Erythroblast (primary cell): ENCODE measurements at places on chromosomes 5 and 9.

GRCh38 chr5:86917117-86917579, 299.4 kb downstream of the COX7C start:
- peak; percentile 6 for DNase-seq

DNA sequence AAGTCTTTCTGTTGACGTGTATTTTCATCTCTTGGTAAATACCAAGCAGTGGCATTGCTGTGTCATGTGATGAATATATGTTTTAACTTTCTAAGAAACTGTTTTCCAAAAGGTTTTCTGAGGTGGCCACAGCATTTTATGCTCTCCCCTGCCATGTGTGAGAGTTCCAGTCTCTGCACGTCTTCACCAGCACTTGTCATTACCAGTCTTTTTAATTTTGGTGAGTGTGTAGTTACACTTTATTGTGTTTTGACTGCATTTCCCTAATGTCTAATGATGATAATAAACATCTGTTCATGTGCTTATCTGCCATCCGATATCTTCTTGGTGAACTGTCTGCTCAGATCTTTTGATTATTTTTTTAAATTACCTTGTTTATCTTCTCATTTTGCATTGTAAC, 27.4 kb upstream of the GADD45G start:
- DNase-seq = no peak

DNA sequence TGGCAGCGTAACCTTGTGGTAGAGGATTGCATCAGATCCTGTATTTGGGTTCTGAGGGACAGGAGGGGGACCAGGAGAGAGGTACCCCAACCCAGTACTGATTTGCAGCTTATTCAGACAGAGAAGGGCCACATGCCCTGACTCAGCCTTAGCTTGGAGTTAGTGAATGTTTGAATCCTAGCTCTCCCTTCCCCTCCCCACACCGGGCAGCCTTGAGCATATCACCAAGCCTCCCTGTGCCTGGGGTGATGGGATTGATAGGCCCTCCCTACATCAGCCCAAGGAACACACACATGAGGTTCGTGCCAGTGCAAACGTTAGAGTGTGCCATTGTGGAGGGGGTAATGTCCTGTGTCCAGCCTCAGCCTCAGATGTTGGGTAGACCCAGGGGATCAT, 71.9 kb downstream of the AMBP start:
- DNase-seq = no peak

DNA sequence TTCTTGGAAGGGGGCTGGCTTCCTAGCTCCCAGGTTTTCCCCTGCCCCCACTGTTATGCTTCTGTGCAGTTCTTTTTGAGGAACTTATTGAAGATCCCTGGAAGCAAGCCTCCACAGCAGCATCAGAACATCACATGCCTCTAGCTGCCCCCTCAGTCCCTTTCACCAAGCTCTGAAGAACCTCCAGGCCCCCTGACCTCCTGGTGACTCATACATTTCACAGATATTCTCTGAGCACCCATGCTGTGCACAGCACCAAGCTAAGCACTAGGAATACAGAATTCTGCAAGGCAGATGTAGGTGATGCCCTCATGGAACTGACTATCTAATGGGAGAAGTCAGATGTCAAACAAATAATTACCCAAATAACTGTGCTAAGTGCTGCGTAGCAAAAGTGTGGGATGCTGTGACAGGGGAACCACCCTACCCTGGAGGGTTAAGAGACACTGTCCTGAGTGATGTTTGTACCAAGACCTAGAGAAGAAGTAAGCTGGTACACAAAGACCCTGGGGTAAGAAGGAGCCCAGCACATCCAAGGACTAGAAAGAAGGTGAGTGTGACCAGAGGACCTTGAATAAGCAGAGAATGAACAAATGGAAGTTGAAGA, 213.7 kb upstream of the NR4A3 start:
- DNase-seq = no peak

DNA sequence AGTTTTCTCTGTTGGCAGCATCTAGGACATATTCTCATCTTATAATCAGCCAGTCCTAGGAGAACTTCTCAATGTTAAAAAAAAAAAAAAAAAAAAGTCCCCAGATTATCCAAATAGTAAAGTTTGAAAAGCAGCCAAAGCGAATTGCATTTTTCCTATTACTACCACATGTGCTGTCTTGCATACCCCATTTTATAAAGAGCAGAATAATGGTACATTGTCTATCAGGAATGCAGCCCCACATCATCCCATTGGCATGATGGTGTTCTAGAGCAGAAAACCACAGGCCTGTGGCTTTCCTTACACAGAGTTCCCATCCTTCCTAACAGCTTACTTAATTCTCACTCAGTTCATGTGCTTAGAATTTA, 381.6 kb downstream of the TMEM38B start:
- no peak for DNase-seq

DNA sequence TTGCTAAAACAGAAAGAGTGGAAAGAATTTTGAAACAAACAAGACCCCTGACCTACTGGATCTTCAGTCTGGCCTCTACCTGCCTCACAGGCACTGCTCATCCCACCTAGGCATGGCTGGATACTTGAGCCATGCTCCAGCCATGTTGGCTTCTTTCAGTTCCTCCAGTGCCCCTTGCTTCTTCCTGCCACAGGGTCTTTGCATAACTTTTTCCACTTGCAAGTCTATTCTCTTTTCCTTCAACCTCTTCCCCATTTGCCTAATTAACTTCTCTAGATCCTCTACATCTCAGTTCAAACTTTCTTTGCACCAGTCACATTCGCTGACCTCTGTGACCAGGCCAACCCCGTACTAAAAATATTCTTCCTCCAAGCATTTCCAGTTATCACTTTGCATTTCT, 50.4 kb downstream of the STARD4 start:
- no peak for DNase-seq
